ENCODE measurements at places on chromosomes 12 and 14.

GRCh38 chr12:23885394-23885793, 64.1 kb downstream of the SOX5 start:
- DNase-seq: no peak

GRCh38 chr12:20105943-20106342, 262.4 kb upstream of the PDE3A start:
- DNase-seq: no peak

DNA sequence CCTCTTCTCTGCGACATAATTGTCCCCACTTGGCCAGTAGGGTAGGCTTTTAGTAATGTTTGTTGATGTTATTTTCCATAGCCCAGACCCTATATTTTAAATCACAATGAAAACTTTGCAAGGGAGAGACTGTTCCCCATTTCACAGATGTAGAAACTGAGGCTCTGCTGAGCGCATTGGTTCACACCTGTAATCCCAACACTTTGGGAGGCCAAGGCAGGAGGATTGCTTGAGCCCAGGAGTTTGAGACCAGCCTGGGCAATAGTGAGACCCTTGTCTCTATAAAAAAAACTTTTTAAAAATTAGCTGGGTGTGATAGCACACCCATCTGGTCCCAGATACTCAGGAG, 114.8 kb downstream of the DIP2B start:
- DNase-seq: no peak

DNA sequence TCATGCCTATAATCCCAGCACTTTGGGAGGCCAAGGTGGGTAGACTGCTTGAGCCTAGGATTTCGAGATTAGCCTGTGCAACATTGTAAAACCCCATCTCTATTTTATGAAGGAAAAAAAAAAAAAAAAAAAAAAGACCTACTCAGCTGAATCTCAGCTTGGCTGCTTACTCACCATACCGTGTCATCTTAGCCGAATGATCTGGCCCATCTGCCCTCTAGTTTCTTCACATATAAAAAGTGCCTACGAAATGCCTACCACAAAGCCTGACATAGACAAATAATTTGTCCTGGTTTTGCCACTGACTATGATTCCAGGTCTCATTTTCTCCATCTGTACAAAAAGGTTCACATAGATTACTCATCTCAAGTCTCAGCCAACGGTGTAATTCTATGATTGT, 10.1 kb downstream of the DIABLO start:
- no peak for DNase-seq

DNA sequence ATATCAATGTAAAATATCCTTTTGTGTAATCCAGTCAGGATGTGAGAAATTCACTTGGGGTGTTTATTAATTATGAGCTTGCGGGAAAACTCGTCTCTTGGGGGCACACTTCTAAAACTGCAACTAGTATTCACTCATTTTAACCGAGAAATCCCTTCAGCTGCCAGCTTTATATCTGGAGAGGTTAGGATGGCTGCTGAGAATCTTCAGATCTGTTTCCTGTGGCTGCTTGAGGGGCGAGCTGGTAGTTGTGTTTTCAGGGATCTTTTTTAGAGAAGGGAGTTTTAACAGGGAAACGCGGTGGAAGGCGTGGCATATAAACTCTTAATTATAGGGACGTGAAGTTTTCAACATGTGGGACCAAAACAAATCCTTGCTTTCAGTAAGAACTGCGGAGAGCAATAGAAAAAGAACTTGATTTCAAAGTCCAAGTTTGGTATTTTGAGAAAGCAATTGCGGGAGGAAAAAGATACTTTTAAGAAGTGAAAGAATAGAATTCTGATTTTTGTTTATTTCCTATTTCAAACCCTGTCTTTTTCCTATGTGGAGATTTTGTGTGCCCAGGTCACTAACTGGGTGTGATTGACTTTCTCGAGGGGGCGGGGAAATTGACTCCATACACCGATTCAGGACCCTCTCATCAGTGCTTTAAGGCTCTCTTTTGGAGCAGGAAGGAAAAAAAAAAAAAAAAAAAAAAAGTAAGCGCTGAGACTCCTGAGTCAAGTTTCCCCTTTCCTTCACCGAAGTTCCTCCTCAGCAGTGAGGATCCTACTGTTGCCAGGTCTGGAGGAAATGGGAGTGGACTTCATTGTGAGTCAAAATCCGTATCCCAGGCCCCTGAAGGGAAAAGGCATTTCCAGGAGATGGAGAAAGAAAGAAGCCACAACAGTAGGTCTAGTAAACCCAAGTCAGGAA, 1.1 kb downstream of the PPFIBP1 start:
- peak; percentile 48 for DNase-seq

DNA sequence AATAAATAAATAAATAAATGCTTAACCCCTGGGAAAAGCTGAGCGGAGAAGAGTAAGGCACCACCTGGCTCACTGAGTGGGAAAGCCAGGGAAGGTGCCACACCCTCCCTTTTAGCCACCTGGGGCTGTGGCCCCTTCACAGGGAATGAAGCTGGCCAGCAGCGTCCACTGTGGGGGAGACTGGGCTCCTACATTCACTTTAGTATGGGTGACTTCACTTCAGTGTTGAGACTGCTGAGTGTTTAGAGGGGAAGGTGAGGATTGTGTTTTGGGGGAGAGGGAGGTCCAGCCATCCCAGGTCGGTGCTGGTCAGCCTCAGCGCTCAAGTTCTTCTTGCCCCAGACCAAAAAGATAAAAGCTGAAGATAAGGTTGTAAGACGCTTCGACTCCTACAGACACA, 1.6 kb downstream of the NAB2 start:
- DNase-seq: no peak
